ENCODE measurements at places on chromosomes 12 and 14.

- DNase-seq = no peak
These were observed 39.6 kb downstream of the GUCY2C start for GRCh38 chr12:14656846-14657245.

- DNase-seq = no peak
These were observed 96.2 kb downstream of the SEC23A start for GRCh38 chr14:39006721-39007410.

GRCh38 chr14:96117101-96117897 is 78.1 kb downstream of the C14orf132 start:
- no peak for DNase-seq

DNA sequence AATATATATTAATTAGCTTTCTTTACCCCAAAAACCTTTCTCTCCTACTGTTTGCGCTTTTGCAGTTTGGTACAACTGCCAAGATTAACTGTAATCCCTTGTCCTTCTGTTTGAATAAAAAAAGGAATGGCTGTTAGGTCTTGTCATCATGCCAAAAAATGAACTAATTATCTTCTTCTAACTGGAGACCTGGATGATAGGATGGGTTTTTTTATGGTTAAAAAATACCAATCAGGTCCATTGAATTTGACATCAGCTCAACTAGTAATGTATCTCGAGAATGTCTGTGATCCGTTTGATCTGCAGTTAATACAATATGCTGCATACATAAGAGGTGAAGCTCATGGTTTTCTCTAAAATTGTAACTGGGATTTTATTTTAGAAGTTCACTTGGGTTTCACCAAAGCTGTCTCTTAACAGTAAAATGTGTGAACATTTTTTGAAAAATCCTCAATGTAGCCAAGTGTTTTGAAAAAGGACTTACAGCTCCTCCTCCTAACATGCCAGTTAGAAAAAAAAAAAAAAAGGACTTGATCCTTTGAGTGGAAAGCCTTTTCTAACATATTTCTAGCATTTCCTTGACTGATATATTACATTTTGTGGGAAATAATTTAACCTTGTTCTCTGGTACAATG is 96.8 kb downstream of the SRGAP1 start:
- DNase-seq = no peak

- no peak for DNase-seq
These were observed 3.9 kb downstream of the TNFRSF1A start for GRCh38 chr12:6337958-6338433.

- DNase-seq = no peak
These were observed 34.3 kb downstream of the FGD6 start for GRCh38 chr12:95182868-95183415.

DNA sequence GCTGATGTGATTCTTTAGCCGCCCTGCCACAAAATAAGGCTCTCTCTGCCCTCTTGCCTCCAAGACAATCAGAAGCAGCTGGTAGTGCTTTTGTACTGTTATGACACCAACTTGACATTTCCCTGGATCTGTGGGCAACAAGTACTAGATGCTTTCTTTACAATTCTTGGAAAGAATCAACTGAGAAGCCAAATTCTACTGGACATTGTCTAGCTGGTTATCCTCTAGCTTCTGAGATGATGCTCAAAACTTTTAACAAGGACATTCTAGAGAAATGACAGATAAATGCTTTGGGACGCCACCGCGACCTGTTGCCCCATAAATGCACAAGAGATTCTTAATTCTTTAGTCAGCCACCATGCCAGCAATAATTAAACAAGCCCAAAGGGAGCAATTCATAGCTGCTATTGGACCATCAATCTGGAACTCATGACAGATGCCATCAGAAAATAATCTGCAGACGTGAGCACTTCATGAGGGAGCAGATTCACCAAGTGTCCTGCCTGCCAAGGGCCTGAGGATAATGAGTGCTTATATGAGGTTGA is 22.8 kb downstream of the FMNL3 start:
- no peak for DNase-seq

GRCh38 chr12:112885236-112885635 is 21.5 kb upstream of the OAS1 start:
- DNase-seq = no peak

DNA sequence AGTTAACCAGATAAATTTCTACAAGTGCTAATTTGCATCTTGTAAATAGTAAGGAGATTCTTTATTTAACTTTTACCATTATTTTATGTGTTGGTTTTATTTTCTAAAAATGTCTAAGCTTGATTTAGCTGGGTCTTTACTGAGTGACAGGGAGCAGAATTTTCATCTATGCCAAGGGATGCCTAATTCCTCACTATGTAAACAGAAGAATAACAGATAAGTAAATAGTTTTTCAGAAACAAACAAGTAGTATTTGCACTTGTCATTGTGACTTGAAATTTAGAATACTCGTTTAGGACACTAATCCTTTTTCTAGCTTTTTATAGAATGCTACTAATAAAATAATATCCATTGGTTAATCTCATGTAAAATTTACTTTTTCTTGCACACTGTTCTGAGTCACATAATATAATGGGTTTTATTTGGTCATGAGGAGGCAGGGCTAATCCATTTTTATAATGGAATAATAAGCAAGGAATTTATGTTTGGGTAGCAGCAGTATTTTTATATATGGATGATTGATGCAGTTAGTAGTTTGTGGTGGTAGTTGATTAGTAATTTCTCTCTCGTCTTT is 746.5 kb downstream of the SLC6A15 start:
- no peak for DNase-seq

DNA sequence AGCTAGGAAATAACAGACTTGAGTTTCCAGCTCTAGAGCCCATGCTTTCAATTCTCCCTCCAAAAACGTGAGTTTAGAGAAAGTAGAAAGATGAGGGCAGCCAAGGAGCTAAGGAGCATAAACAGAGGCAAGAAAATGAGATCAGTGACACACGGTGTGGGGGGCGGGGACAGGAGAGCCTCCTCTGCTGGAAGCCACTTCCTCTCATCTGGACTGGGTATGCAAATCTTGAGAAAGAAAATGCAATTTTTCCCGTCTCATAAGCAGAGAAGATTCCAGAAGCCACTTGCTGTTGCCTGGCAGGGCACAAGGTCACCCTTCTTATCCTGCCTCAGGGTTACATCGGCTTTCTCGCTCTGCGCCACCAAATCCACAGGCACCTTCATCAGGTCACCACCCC is 6.0 kb downstream of the OR10P1 start:
- no peak for DNase-seq

GRCh38 chr12:1380171-1380851 is 214.1 kb downstream of the FBXL14 start:
- no peak for DNase-seq

DNA sequence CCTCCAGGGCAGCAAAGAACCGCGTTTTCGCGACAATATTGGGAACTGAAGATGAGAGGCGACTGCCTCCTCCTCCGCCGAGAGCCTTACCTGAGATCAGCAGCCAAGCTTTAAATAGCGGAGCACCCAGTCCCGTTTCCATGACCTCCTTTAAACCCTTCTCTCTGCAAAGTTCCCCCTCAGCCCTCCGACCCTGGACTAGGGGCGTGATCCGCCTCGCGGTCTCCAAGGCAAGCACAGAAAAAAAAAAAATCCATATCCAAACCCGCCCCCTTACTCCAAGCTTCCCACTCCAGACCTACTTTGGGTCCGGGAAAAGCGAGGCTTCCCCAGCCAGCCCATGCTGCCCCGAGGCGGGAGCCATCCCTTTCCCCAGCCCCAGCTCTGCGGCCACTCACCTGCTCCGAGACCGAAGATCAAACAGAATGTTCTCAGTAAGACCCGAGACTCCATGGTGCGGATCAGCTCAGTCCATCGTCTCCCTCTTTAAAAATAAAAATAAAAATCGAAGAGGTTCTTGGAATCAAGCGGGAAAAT is 630 bp downstream of the NELL2 start:
- DNase-seq = no peak

DNA sequence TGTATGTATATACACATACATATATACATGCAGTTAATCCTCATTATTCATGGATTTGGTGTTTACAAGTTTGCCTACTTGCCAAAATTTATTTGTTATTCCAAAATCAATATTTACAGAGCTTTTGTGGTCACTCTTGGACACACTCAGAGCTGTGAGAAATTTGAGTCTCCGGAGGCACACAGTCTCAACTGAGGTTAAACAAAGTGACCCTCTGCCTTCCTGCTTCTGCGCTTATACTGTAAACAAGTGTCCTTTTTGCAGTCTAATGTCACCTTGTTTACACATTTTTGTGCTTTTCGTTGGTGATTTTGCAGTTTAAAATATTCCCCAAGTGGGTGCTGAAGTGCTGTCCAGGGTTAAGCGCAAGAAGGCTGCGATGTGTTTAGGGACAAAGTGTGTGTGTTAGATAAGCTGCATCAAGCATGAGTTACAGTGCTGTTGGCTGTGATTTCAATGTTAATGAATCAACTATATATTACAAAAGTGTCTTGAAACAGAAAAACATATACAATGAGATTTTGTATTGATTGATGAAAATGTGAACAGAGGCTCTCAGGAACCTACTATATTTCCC is 13.1 kb upstream of the LTA4H start:
- DNase-seq = no peak

DNA sequence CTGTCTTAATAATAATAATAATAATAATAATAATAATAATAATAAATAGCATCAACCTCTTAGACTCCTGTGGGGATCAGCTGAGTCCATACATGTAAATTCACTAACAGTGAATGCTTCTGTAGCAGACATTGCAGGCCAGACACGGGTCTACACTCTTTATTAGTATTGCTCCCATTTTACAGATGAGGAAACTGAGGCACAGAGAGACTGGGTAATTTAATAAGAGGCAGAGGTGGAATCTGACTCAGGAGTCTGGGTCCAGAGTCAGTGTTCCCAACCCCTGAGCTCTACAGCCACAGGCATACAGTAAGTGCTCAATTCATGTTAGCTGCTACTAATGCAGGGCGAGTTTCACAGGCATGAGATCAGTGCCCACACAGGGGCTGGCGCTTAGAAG is 123.2 kb upstream of the MAP1LC3B2 start:
- DNase-seq = no peak

GRCh38 chr12:111706145-111706544 is 20.3 kb downstream of the ACAD10 start:
- no peak for DNase-seq

- DNase-seq = no peak
These were observed 108.7 kb downstream of the DIP2B start for GRCh38 chr12:50613463-50613862.

GRCh38 chr12:31119803-31120211 is 46.1 kb downstream of the DDX11 start:
- DNase-seq = no peak

DNA sequence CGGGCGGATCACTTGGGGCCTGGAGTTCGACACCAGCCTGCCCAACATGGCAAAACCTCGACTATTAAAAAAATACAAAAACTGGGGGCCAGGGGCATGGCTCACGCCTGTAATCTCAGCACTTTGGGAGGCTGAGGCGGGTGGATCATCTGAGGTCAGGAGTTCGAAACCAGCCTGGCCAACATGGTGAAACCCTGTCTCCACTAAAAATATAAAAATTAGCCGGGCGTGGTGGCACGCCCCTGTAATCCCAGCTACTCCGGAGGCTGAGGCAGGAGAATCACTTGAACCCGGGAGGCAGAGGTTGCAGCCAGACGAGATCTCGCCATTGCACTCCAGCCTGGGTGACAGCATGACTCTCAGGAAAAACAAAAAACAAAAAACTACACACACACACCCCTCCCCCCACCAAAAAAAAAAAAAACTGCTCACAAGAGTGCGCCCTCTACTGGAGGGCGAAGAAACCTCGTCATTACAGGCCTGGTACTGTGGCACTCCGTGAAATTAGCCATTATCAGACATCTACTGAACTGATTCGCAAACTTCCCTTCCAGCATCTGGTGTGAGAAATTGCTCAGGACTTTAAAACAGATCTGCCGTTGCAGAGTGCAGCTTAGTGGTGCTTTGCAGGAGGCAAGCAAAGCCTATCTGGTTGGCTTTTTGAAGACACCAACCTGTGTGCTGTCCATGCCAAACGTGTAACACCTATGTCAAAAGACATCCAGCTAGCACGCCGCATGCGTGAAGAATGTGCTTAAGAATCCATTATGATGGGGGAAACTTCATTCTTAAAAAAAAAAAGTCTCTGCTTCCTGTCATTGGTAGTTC is 7.7 kb downstream of the PPP1R3E start:
- no peak for DNase-seq

- no peak for DNase-seq
These were observed 186.6 kb upstream of the KRR1 start for GRCh38 chr12:75698052-75698451.

DNA sequence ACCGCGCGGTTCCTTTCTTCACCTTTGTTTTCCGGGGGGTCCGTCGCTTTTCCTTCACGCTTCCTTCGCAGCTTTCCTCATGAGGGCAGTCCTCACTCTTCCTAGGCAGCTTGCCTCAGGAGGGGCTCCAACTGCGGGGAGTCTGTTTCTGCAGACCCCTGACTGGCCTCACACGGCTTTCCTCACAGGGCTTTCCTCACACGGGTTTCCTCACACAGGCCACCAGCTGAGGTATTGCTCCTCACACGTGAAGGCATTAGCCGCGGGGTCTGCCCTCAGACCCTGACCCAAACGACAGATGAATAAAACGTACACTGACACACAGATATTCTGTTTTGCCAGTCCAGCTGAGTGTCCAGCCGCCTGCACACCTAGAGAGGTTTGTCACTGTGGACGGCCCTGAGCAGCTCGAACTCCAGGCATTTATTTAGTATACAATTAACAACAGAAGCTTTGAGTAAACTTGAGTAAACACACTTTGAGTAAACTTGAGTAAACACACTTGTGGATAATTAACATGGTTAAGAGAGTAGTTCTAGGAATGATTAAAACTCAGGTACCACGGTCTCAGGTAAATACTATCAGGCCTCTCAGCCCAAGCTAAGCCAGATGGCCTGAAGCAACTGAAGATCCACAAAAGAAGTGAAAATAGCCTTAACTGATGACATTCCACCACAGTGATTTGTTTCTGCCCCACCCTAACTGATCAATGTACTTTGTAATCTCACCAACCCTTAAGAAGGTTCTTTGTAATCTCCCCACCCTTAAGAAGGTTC is 16.1 kb upstream of the LYZ start:
- DNase-seq = no peak

DNA sequence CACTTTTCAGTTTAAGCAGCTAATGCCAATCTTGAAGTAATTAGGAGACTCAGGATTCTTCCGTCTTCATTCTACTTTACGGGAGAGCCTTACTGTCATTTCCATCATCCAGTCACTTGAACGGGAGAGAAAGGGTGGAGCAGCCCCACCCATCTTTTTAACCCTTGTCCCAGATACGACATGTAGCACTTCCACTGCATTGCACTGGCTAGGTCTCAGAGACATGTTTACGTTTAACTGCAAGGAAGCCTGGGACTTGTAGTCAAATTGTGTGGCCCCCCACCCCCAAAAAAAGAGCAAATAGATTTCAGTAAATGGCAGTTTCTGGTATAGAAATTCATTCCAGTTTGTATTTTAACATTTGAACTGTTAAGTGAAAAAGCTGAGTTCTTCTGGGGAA is 46.1 kb upstream of the SYT1 start:
- DNase-seq = no peak

- no peak for DNase-seq
These were observed 199.0 kb downstream of the RAD51B start for GRCh38 chr14:68018598-68018997.

- no peak for DNase-seq
These were observed 159.2 kb downstream of the GCH1 start for GRCh38 chr14:54743382-54743781.

All from stimulated activated CD8-positive, alpha-beta memory T cell treated with anti-CD3 and anti-CD28 coated beads, Interleukin-7, amount 100 ng/mL, for 24 hours (primary cell).